ENCODE measurements at places on chromosomes 2 and 18. TPM values are rescaled to one million over a fixed set of nuclear protein-coding genes. Genes with fewer than 3 reads are reported as not detected.

- DNase-seq, result no peak
These were observed 174.3 kb downstream of the ERBB4 start for GRCh38 chr2:212364112-212364985.

- no peak for DNase-seq
These were observed 206.6 kb downstream of the ZNF385B start for GRCh38 chr2:179654806-179655205.

GRCh38 chr2:39786761-39787522 lies 7.9 kb upstream of the THUMPD2 start:
- no peak for DNase-seq

The CFC1B gene
- not detected for total RNA-seq

The GALNT1 gene
- total RNA-seq, result 72.7 TPM

The NEU2 gene
- not detected for total RNA-seq
